ENCODE measurements at places on chromosomes 7 and 10.

- no peak for DNase-seq
Observed at GRCh38 chr10:132677473-132678227, 108.3 kb downstream of the NKX6-2 start.

DNA sequence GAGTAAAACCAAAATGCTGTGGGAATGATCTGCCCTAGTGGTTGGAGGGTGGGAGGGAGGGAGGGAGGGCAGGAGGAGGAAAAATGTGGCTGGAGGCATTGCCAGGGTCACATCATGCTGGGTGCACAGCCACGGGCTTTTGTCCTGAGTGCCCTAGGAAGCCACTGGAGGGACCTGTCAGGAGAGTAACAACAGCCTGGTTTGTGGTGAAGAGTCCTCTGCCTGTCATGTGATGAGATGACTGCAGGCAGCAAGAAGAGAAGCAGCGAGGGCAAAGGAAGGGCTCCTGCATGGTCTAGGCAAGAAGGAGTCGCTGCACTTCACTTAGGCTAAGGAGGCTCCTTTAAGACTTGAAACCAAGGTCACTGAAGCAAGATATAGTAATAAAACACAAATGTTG lies 65.6 kb downstream of the PKD1L1 start:
- DNase-seq: no peak

GRCh38 chr10:132342553-132342952 lies 10.6 kb downstream of the LRRC27 start:
- no peak for DNase-seq

DNA sequence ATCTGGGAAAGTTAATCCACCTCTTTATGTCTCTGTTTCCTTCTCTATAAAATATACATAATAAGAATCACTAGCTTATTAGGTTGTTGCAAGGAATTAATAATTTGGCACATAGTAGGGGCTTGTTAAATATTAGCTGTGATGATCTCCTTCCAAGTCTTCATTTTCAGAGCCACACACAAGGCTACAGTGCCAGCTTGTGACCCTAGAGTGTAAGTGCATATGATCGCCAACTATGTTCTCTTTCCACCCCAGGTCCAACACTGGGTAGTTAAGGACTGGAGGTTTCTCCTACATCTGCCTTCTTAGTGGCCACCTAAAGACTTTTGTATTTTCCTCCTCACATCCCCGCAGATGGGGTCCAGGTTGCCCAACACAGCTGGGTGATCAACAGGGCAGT lies 17.9 kb upstream of the ACSM6 start:
- DNase-seq: no peak

DNA sequence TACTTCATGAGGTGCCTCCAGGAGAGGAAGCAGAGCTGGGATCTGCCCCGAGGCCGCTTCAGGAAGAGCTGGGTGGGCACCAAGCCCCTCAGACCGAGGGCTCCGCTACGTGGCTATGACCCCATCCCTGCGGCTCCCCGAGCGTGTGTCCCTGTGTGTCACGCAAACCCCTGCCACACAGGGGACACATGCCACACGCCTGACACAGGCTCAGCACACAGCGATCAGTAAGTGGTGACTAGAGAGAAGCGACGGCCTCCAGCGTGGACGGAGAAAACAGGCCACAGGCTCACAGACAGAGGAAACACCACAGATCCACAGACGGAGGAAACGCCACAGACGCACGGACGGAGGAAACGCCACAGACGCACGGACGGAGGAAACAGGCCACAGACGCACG lies 18.5 kb downstream of the DIP2C start:
- DNase-seq: no peak

GRCh38 chr10:22491931-22492615 lies 146.8 kb downstream of the SPAG6 start:
- DNase-seq: no peak

Measured in CD14-positive monocyte (primary cell).